ENCODE measurements at places on chromosomes 12 and 14.
A peak's percentile ranks its signal among the peaks of the same experiment; 100 is the strongest.

DNA sequence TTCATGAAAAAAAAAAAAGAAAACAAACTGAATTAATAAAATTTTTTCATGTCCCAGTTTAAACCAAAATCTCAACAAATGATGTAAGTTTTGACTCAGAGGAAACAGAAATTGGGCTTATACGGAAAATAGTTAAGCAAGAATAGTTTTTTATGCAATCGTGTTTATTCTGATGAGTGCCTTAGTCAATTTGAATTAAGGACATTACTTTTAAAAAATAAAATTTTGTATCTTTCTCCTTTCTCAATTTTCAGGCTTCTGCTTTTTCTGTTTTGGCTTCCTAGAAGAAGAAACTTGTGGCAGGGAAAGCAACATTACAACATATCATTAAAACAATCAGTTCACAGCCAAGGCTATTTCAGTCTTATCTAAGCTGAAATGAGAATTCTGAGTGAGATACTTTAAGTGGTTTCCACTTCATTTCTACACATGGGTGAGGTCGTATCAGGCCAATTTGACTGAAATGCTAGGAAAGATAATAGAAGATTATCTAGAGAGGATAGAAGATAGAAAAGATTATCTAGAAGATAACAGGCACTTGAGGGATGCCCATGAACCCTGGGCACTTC, 52.4 kb downstream of the BCL2L14 start:
- DNase-seq, result peak; percentile 10

DNA sequence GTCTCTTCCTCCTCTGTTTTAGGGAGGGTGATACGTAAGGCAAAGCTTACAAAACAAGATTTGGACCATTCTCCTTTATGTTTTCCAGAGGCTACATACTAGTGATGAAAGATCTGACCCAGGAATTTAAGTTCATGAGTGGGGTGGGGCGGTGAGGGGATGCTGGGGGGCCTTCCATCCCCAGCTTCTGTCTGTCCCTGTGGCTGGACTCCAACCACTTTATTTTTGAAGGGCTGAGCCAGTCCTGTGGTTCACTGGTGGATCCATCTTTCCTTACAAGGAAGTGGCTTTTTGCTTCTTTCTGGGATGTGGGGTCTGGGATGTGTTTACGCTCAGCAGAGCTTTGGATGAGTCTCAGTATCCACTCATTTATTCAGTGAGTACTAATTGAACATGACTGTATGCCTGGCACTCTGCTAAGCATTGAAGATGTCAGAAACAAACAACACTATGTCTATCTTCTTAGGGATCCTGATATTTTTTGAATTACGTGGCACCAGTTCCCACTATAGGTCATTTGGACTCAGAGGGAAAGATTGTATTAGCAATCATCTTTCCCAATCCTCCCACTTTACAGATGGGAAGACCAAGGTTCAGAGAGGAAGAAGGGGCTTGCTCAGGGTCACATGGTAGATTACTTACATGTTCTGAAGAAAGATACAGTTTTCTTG, 291.8 kb upstream of the TBX3 start:
- DNase-seq, result no peak

- no peak for DNase-seq
These were observed 472.0 kb downstream of the TMTC2 start for GRCh38 chr12:83158613-83159207.

DNA sequence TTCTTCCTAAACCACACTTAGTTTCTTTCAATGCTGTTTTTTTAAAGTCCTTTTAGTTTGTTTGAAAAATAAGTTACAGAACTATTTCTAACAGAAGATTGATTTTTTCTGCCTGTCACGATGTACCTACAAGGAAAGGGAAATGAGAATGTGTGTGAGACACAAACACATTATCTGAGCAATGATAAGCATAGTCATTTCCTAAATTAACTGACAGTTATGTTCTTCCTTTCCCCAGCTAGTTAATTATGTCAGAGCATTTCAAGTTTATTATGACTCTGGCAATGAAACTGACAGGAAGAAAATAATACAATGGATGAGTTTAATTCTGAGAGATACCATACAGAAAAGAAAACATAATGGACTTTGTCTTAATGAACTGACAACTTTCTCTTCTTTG, 21.3 kb upstream of the LDHB start:
- DNase-seq, result peak; percentile 60

DNA sequence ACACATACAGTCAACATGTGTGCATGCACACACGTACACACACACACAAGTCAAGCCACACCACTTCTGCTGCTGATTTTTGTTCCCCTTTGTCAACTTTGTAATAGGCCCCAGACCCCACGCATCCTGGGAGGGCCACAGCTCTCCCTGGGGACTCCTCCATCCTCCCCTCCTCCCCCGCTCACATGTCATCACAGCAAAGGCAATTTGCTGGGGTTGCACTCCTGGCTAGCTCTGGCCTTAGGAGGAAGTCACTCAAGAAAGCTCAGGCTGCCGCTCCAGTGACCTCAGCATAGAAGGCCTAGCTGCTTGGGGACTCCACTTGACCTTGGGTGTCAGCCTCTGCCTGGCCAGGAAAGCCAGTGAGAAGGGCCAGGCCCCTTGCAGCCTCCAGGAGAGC, 27.2 kb downstream of the NGB start:
- no peak for DNase-seq

GRCh38 chr14:74583689-74584434, 28.2 kb downstream of the LTBP2 start:
- DNase-seq, result no peak

DNA sequence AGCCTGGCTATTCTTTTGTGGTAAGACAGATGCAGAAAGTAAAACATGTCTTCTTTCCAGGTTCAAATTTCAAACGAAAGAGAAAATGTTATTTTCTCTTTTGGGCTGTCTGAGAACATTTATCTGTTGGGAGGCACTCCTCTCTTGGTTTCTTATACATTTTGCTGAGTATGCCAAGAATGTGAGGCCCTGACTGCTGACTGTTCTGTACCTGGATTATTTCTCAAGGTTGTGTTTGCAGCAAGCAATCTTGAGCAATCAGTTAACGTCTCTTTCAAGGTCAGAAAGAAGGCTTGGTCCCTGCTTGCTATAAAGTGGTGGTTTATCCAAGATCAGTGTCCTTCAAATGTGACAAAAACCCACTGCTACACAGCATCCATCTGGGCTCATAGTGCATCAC, 9.8 kb downstream of the SSTR1 start:
- DNase-seq, result no peak

DNA sequence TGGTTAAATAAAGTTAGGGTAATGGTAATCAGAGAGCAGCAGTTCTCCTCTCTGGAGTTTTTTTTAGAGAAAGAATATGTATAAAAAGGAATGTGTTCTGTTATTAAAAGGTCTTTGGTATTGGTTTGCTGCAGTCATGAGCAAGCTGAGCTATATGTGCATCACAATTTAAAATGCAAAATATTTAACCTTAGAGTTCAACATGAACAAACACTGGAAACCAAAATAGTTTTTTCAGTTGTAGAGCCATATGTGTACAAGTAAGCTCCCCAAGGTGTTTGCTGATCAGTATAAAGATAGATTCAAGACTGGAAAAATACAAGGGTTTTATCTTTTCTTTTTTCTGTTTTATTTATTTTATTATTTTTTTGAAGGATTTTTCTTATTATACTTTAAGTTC, 245.0 kb downstream of the NUBPL start:
- no peak for DNase-seq

GRCh38 chr12:75120311-75120711, 89.3 kb downstream of the KCNC2 start:
- no peak for DNase-seq

DNA sequence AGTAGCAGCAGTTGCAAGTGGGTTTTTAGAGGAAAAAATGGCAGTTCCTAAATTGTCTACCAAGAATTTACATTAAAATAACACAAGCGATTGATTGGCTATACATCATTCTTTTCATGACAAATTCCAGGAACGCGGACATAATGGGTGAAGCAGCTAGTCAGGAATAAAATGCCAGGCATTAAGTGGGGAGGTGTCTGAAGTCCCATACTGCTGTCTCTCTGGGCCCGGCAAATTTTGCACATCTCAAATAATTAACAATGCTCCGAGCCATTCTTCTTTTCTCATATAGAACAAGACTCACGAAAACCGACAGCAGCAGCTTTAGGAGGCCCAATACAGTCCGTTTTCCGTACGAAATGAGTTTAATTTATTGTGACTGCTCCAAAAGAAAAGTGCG, 696 bp downstream of the RPL36AL start:
- DNase-seq, result no peak

GRCh38 chr12:25352083-25352918, 101.6 kb upstream of the KRAS start:
- DNase-seq, result no peak

- no peak for DNase-seq
These were observed 273.9 kb upstream of the RGS6 start for GRCh38 chr14:71658261-71658860.

GRCh38 chr12:54430471-54431069, 11.5 kb upstream of the ITGA5 start:
- no peak for DNase-seq

- no peak for DNase-seq
These were observed 161.1 kb downstream of the BTG1 start for GRCh38 chr12:91984556-91984955.

- no peak for DNase-seq
These were observed 36.4 kb upstream of the EML1 start for GRCh38 chr14:99756796-99757195.

- no peak for DNase-seq
These were observed 81.2 kb upstream of the ATF7IP start for GRCh38 chr12:14284184-14284722.

DNA sequence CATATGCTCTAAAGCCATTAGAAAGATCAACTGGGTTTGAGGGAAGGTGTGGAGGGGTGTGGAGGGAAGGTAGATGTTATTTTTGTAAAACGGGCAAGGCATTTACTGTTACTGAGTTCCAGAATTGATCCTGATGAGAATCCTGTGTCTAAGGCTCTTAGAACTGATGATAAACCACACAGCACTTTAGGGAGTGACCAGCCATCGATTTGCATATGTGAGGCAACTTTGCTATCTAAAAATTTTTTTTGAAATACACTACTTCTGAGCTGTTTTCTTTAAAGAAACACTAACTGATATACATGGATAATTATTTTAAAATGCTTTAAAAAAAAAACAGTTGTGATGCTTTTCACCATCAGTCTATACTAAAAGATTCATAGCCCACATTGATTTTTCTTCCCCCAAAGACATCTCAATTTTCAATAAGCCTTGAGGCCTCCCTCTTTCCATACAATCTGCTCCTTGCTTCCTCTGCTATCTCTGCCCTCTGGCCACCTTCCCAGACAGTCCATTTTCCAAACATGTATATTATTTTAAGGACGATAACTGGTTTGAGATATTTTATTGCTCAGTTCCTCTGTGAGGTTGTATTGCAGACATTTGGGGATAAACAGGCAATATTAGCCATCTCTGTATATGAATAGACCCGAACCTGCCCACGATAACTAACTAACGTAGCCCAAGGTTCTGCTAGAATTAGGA, 265.9 kb downstream of the EFCAB11 start:
- DNase-seq, result no peak

DNA sequence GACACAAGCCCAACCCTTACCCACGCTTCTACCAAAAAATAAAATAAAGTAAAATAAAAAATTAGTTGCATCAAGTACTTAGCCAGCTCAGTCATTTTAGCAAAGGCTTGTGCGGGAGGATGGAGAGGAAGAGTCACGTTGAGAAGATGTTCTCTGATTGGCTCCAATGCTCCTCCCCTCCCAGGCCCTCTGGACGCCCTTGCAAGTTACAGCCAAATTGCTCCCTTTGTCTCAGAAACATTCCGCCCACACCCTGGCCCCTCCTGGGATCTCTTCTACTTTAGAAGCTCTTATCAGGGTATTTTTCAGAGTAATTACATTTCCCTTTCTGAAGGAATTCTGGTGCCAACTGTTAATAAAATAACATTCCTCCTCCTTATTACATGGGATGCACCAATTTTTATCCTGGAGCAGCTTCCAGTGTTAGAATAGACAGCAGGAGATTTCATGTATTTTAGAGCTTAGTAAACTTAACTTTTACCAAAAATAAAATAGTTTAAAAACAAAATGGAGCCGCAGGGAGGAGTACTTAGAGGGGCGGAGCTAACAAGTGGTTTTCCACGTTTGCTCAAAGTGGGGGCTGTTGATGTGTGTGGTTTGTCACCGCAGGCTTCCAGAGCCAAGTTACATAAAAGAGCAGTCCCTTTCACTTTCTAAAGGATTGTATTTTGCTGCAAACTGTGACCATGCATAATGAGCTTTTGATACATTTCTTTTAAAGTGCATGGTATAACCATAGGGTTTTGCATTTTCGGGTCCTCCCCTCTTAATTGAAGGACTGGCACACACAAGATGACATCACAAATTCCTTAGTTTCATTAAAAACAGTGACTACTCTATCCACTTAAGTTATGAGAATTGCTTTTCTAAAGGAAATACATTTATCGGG, 71.7 kb upstream of the RAP1B start:
- DNase-seq, result peak; percentile 90

GRCh38 chr12:28415755-28416154, 225.5 kb downstream of the CCDC91 start:
- no peak for DNase-seq

DNA sequence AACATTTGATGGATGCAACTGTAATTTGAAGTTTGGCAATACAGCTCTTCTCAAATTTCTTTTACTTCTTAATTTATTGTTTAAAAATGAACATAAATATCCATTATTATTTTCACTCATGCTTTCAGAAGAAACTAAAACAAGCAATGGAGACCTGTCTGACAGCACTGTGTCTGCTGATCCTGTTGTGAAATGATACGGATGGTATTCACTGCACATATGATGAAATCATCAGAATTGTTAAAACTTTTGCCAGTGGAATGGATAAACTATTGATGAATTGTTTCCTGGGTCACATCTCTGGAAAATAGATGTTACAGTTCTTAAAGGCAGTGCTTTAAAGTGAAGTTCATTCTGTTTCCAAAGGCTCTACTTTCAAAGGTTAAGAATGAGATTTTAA, 59.2 kb downstream of the WASHC4 start:
- DNase-seq, result no peak

DNA sequence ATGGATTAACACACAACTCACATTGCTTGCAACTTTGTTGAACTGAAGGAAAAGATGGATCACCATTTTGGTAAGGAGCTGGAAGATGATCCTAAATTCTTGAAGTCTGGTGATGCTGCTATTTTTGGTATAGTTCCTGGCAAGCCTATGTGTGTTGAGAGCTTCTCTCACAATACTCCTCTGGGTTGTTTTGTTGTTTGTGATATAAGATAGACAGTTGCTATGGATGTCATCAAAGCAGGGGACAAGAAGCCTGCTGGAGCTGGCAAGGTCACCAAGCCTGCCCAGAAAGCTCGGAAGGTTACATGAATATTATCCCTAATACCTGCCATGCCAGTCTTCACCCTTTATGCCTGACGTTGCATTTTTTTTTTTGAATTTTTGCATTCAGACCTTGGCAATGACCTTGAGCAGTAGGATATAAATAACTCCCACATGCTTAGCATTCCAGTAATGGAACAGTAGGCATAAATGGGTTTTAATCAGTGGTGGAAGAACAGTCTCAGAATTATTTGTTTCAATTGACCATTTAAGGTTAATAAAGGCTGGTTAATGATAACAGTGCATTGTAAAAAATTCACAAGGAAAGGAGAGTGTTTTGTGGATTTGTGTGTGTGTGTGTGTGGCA, 129.0 kb upstream of the SEL1L start:
- no peak for DNase-seq

GRCh38 chr12:21940549-21941505, at the start of gene ABCC9:
Gene ABCC9, minus strand, starts transcription at chr12:21941426. Its CDS starts 4,752 bp downstream, at chr12:21936674.
- peak; percentile 2 for DNase-seq

Data from hematopoietic multipotent progenitor cell treated with erythropoietin and hydrocortisone succinate and interleukin-3 and kit ligand, for 6 days (in vitro differentiated cells).